Effector memory CD4-positive, alpha-beta T cell (primary cell): ENCODE measurements at places on chromosomes 3 and 15.

DNA sequence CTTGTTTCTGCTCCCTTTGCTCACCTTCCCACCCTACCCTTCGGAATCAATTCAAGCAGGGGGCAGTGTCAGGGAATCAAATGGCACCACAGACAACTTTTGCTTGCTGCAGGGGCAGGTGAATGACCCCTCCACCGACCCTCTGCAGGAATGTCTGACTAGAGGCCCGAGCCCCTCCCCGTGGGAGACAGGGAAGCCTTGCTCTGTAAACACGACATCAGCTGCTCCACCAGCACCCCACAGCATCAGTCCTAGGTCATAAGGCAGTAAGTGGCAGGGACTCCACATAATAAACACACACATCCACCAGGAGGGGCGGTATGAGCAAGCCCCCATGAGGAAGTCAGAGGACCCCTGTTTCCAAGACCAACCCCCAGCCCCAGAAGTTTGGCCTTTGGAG, 2.0 kb upstream of the SLC26A6 start:
- no peak for DNase-seq

- DNase-seq: no peak
Observed at GRCh38 chr15:57866149-57866736, 159.7 kb downstream of the POLR2M start.

DNA sequence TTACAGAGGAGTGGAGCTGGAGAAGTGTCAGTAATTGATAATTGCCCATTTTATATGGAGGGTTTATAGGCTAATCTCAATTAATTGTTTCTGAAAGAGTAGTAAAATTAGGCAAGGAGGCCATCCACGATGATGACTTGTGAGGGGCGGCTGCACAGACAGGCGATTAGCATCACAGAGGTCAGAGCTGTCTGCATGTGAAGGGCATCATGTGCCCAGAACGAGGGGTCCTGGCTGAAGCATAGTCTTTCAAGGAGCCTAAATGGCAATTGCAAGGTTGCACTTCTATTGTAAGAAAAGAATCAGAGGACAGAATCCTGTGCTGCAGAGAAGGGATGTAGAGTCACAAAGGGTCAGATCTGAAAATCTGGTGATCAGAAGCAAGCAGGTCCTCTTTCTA, 196.6 kb downstream of the EBLN2 start:
- no peak for DNase-seq

DNA sequence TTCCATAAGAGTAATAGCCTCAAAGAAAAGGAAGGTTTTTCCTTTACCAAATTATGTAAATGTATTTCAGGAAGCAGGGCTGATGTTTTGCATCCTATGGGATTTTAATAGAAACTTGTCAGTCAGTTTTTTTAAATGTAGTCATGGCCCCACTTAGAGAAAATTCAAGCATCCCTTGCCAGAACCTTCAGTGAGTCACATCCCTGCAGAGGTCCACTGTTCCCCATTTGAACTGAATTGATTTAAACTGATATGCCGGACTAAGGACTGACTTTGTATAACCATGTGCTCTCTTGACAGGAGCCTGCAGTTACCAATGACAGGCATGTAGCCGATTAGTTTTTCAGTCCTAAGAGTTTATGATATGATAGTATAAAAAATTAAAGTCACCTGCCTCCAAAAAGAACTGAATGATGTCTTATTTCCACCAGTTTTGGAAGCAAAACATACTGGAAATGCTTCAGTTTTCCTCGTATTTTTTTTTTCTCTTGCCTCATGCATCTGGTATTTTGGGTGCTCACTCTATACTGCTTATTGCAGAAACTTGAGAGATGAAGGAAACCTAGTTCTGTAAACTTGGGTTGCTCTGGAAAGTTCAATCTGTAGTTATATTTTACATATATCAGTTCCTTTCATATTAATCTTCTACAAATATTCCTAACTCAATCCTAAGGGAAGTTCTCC, 30.7 kb downstream of the LRTM1 start:
- DNase-seq: no peak

DNA sequence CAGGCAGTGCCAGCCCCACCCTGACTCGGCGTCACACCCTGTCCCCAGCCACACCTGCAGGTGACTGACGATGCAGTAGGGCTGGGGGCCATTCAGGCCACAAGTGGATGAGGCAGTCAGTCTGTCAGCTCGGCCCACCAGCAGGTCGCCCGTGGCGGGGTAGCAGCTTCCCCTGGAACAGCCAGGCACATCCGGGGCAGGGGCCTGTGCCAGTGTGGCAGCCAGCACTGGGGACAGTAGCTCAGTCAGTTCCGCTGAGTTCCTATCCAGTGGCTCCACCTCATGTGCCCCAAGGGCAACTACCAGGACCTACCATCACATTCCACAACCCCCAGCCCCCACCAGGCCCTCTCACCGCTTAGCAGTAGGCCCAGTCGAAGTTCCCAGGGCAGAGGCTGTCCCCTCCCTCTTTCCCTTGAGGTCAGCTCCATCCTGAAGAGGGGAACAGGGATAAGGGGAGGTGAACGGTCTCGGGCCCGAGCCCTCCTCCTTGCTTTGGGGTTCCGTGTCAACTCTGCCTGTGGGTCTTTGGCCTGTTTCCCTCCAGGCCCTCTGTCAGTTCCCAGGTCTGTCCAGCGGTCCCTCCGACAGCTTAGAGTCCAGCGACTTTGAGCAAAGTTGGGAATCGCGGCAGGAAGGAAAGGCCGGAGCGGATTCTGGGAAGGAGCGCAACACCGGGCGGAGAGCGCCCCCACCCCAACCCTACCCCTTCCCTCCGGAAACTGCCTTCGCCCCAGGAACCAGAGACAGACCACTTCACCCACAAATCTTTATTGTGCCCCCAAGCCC, at the start of gene LAMB2:
Gene LAMB2, minus strand, starts transcription at position 614 of the 789 bp plus-strand sequence. Its CDS starts 183 bp downstream, at position 431.
- no peak for DNase-seq

- no peak for DNase-seq
Observed at GRCh38 chr3:195270079-195270816, 711 bp downstream of the XXYLT1 start.

GRCh38 chr3:60399861-60400845, 851.1 kb downstream of the FHIT start:
- DNase-seq: no peak

GRCh38 chr15:49789436-49789835, 168.6 kb downstream of the DTWD1 start:
- no peak for DNase-seq

GRCh38 chr3:8899876-8900460, 63.3 kb downstream of the RAD18 start:
- DNase-seq: no peak

GRCh38 chr15:41827290-41827879, 507 bp upstream of the JMJD7 start:
- peak; percentile 34 for DNase-seq

DNA sequence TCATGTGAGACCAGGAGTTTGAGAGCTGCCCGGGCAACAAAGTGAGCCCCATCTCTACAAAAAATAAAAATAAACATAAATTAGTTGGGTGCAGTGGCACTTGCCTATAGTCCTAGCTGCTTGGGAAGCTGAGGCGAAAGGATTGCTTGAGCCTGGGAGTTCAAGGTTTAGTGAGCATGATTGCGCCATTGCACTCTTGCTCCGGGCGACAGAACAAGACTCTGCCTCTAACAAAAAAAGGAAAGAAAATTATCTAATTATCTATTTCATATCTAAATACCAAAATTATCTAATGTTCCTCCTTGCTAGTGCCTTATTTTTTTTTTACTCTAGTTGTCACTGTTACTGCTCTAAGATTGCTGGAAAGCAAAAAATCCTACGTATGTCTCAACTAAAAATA, 16.7 kb upstream of the PAK6 start:
- DNase-seq: no peak

DNA sequence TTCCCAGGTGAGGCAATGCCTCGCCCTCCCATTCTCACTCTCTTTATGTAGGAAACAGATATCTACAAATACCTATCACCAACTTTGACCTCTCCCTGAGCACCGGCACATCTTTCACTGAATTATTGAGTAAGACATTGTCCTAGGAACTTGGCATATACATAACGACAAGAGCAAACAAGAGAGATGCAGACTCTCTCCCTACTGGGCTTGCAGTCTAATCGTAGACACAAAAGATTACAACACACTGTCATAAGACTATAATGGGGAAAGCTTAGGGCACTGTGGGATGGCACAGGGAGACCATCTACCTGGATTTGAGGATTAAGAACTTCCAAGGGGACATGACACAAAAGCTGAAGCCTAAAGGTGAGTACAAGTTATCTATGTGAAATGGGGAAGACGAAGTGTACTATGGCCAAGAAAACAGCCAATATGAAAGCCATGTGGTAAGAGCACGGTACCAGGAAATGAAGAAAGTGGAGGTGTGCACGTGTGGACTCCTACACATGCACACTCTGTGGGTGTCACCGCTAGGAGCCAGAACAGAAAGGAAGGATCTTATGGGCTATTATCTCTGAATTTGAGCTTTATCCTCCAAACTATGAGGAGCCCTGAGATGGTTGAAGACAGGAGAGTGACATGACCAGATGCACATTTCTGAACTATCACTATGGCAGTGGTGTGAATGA, 218.8 kb upstream of the STRIT1 start:
- DNase-seq: no peak

- peak; percentile 3 for DNase-seq
Observed at GRCh38 chr3:18423401-18424212, 1.5 kb downstream of the SATB1 start.

- DNase-seq: no peak
Observed at GRCh38 chr3:50314342-50314741, 8.2 kb downstream of the HYAL2 start.

GRCh38 chr3:159664006-159664405, 324.6 kb upstream of the IL12A start:
- no peak for DNase-seq

DNA sequence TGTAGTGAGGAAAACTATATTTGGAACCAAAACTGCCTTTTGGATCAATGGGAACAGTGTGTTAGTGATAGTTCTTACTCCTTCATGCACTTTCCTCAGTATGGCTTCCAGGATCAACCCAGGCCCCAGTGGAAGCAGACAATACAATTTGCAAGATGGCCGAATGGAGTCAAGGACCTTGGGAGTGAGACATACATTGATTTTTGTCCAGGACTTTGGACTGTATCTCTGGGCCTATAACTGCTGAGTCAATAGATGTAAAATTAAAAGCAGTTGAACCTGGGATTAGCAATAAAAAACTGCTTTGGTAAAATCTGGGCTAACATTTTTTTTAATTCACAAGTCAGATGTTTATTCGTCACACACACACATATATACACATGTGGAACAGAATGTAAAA, 1.8 kb downstream of the ARRDC4 start:
- no peak for DNase-seq

DNA sequence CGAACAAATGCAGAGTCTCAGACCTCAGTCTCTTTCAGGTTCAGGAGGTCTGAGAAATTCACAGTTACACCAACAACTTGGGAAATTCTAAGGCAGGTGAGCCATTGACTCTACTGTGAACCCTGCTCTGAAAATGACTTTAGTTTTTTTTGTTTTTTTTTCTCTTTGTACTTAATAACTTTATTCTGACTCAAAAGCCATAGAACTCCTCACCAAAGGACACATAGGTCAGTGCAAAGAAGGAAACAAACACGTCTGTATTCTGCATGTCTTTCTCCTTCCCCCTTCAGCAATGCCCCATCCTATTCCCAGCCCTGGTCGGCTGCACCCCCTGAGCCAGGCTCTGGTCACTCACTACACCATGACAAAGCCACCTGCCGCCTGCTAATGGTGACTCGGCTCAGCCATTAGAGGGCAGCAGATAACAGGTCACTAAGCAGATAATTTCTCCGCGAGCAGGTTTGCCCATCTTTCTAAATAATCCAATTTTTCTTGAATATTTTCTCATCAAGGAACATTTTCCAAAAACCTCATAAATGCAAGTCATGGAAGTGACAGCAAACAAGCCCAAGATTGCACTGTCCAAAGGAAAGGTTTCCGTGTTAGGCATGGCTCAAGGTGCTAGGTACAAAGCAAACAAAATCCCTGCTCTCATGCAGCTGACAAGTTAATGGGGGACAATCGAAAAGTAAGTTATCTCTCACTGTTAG, 37.7 kb downstream of the TM4SF4 start:
- no peak for DNase-seq

DNA sequence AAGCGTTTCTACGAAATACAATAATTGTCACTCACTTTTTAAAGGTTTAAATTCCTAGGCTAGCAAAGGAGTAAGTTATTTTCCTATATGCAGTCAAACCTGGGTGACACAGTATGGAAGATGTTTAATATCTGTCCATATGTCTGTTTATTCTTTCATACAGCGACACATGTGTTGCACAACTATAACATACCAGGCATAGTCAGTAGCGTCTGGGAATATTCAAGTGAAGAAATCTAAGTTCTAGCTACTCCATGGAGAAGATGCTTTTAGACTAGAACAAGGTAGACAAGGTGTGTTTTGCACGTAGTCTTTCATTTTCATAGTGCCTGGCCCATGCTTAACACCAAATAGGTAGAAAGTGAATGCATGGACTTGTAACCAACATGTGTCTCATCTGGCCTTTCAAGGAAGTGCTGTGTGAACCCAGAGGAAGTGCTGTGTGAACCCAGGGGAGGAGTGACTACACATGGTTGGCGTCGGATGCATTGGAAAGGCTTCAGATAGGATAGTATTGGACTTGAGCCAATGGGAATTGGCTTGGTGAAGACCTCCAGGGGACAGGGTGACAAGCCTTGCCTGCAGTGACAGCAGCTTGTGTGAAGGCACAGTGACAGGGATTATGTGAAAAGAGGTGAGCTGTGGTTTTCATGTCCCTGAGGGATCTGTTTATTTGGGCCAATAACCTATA, 267.0 kb downstream of the PTPRG start:
- DNase-seq: no peak

- DNase-seq: no peak
Observed at GRCh38 chr3:193859195-193859594, 266.2 kb downstream of the OPA1 start.

- no peak for DNase-seq
Observed at GRCh38 chr3:187870360-187871203, 125.3 kb upstream of the BCL6 start.

GRCh38 chr3:153130312-153130977, 31.6 kb upstream of the RAP2B start:
- no peak for DNase-seq

DNA sequence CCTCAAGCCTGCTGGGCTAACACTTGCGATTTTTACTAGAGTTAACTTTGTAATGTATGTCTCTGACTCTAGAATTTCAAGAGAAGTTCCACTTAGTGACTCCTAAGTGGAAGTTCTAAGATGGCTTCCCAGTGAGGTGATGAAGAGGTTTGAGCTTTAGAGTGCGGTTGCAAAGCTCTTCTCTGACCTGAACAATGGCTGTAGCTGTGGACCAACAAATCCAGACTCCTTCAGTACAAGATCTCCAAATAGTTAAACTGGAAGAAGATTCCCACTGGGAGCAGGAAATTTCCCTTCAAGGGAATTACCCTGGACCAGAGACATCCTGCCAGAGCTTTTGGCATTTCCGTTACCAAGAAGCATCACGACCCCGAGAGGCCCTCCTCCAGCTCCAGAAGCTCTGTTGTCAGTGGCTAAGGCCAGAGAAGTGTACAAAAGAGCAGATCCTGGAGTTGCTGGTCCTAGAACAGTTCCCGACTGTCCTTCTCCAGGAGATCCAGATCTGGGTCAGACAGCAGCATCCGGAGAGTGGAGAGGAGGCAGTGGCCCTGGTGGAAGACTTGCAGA, 22.3 kb downstream of the WDR73 start:
- DNase-seq: no peak
